D341Med (cell line): ENCODE measurements at places on chromosomes 6 and 20.

DNA sequence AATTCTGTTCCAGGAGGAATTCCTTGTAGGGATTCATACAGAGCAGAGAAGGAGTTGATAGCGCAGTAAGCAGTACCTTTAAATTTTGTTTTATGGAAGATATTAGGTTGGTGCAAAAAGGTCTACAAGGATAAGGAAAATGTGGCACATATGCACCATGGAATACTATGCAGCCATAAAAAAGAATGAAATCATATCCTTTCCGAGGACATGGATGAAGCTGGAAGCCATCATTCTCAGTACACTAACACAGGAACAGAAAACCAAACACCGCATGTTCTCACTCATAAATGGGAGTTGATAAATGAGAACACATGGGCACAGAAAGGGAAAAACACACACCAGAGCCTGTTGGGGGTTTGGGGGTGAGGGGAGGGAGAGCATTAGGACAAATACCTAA lies 37.4 kb upstream of the TXLNB start:
- no peak for DNase-seq

DNA sequence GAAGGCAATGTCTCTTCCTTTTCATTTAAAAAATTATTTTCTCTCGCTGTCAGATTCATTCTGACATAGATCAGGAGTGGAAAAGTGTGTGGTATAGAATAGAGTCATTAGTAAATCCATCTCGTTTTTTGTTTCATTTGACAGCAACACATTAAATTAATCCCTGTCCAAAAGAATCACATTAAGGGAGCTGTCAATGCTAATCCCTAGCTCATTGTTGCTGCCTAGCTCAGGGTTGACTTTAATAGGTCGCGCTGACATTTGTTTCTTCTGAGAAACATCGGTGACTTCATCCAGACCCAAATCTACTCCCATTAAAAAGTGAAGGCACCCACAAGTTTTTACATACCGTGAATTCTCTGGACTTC lies 25.4 kb upstream of the MAP3K7 start:
- DNase-seq: no peak

GRCh38 chr20:31578448-31579138 lies 26.5 kb upstream of the ID1 start:
- peak; percentile 9 for DNase-seq

- DNase-seq: no peak
Observed at GRCh38 chr6:106512968-106513574, 116.2 kb downstream of the RTN4IP1 start.

DNA sequence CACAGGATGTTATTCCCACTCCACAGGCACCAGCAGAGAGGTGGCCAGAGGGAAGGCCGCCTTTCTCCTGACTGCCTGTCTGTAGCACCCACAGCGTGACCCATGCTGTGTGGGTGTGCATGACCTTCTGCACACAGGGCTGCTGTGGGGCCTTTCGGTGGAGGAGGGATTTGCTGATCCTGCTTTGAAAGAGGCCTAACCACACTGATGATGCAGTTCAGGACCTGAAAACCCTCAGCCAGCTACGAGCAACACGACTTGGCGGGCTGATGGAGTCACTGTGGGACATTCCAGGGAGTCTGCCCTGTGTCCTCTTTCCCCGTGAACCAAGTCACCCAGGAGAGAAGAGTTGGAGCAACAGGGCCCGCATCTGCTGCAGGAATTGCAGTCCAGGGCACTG lies 49.1 kb downstream of the SYTL3 start:
- no peak for DNase-seq

DNA sequence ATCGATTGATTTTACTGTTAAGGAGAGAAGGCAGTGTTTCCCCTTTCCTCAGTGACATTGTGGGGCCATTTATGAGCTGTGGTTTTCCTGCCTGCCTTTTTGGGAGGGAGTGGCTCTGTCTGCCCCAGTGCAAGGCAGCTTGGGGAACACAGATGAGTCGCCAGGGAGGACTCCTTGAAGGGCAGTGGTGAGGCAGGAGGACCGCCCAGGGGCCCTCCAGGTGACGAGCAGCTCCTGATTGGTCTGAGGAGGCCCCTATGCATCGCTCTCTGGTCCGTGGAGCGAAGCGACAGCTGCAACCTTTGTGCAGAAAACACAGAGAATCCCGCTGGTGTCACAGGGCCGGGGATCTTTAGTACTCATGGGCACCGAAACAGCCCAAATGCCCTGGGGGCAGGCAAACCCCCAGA lies 100.3 kb downstream of the TMEM242 start:
- DNase-seq: no peak
